ENCODE measurements at places on chromosomes 12 and 14. TPM values are rescaled to one million over a fixed set of nuclear protein-coding genes. Genes with fewer than 3 reads are reported as not detected.

GRCh38 chr12:72872996-72873395 is 600.8 kb downstream of the TRHDE start:
- DNase-seq = no peak

GRCh38 chr12:47944685-47945340 is 18.6 kb upstream of the TMEM106C start:
- no peak for DNase-seq

DNA sequence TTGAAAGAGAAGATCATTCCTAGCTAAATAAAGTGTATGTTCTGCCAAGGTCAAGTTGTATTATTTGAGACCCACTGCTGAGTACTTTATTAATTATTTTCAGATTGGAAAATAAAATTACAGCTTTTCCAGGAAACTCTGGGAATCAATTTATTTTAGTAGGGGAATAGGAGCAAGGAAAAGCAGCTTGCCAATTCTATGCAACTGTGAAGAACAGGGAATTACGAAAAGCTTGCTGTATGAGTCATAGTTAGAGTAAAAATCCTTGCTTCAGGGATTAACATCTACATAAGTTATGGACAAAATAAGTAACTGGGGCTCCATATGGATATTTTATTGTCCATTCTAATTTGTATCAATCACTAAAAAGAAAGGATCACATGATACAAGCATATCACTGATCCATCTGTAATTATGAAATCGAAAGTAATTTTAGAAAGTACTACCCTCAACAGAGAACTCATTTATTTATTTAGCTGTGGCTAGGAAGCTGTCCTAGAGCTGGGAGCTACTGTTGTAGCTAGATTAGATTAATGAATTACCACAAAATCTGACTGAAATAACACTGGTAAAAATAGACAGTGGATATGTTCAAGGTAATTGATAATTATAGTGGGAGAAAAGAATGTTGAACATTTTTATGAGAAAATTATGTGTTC is 303.5 kb upstream of the NPAS3 start:
- peak; percentile 64 for DNase-seq

DNA sequence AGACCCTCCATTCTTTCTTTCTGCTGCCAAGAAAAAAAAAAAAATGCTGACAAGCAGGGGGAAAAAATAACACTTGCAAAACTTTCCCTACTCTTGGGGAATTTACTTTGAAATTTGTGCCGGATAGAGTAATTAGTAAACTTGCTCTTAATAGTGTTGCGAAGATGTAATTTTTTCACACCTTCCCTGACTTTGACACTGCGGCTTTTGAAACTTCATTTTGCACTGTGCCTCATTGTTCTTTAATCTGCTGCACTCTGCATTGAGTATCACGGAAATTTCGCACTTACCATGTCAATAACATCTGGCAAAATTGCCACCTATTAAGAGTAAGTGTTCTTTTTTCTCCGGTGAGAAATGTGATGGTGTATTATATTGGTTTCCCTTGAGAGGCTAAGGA is 596.1 kb downstream of the VRK1 start:
- no peak for DNase-seq

GRCh38 chr14:27573018-27573417 is 975.2 kb upstream of the NOVA1 start:
- DNase-seq = no peak

- DNase-seq = peak; percentile 86
Observed at GRCh38 chr12:25725931-25726330, 172.8 kb upstream of the LMNTD1 start.

- no peak for DNase-seq
Observed at GRCh38 chr12:77615332-77615731, 215.4 kb upstream of the NAV3 start.

- DNase-seq = no peak
Observed at GRCh38 chr12:5455045-5455444, 23.1 kb downstream of the NTF3 start.

DNA sequence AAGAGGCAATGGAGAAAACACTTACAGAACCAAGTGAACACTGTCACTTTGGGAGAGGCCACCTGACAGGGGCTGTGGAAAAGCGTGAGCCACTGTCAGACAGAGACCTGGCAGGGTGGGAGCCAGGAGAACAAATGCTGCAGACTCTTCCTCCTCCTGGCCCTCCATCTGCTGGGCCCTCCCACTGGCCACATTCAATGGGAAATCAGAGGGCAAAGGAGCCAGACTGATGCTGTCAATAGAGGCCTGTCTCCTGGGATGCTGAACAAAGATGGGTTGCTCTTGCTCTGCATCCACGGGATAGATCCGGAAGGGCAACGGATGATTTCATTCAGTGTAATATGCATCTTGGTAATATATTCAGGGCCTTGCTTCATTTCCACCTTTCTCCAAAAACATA is 44.9 kb upstream of the BCAT1 start:
- DNase-seq = no peak

- no peak for DNase-seq
Observed at GRCh38 chr14:39984323-39984722, 552.1 kb upstream of the FBXO33 start.

GRCh38 chr12:93180566-93180965 is 197.2 kb upstream of the NUDT4 start:
- no peak for DNase-seq

DNA sequence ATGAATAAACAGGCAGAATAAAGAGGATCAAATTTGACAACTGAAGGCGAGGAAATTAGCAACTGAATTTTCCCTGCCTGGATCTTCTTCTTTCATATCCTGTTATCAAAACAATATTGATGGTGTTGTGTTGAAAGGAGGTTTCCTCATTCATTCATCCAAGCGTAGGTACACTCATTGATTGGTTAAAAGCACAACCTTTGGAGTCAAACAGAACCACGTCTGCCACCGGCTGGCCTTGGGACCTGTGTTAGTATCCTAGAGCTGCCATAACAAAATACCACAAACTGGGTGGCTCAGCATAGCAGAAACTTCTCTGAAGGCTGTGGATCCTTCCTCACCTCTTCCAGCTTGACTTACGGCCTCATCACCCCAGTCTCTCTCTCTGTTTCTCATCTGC is 268.6 kb upstream of the PWP1 start:
- no peak for DNase-seq

DNA sequence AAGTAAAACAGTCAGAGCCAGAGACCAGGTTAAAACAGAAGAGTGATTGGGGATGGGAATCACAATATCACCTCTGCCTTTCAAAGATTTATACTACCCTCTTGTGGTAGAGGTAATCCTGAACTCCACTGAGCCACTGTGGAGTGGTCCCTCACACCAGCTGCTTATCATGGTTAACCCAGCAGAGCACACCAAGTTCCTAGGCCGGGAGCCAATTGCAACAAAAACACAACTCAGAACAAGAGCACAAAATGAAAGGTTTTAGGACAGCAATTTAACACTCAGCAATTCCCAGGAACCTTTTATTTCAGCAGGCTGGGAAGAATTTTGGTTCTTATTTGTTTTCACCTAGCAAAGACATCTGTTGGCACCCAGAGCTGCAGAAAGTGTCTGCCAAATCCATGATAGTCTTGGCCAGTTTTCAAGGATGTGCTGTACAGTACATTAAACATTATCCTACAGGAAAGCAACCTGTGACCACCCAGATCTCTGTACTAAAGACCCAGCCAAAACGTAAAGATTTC is 220.5 kb upstream of the ATXN7L3B start:
- DNase-seq = peak; percentile 72

GRCh38 chr14:65356327-65356836 is 56.1 kb upstream of the FUT8 start:
- DNase-seq = peak; percentile 66

IFNG-AS1 gene
- polyA plus RNA-seq = 0.39 TPM

CCDC196 gene
- 0.13 TPM for polyA plus RNA-seq

RD3L gene
- polyA plus RNA-seq = 0.49 TPM

TRMT61A gene
- 5.6 TPM for polyA plus RNA-seq

NOXRED1 gene
- polyA plus RNA-seq = not detected

BEST3 gene
- not detected for polyA plus RNA-seq

Measured in cardiac muscle cell (in vitro differentiated cells and primary cell).